ENCODE measurements at places on chromosomes 13 and 19.

DNA sequence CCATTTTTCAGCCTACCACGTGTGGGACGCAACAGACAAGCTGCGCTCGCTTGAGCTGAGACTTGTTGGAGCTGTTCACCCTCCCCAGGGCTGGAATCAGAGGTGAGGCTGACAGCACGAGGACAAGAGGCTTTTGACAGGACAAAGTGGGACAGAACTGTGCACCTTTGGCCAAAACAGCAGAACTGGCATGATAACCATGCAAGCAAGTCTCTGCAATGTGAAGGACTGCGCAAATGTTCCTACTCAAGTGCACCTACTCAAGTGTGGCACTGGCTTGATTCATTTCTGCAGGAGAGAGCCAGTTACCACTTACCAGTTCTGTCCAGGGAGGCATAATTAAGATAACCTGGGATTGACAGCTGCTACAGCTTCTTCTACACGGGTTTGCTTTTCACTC lies 62.2 kb upstream of the TM9SF2 start:
- DNase-seq = no peak

DNA sequence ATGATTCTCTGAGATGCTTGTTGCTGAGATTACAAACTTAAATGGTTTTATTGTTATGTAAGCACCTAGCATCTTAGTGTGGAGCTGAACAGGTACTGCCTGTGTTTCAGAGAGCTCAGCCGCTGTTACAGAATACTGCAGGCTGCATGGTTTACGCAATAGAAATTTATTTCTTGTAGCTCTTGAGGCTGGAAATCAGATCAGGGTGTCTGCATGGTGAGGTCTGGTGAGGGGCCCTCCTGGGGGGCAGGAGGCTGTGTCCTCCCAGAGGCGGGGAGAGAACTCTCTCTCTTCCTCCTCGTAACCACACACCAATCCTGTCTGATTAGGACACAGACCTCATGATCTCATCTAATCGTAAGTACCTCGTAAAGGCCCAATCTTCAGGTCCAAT lies 13.1 kb downstream of the ATP11A start:
- no peak for DNase-seq

- DNase-seq = no peak
Measured at GRCh38 chr19:17946965-17947784, 14.4 kb downstream of the CCDC124 start.

DNA sequence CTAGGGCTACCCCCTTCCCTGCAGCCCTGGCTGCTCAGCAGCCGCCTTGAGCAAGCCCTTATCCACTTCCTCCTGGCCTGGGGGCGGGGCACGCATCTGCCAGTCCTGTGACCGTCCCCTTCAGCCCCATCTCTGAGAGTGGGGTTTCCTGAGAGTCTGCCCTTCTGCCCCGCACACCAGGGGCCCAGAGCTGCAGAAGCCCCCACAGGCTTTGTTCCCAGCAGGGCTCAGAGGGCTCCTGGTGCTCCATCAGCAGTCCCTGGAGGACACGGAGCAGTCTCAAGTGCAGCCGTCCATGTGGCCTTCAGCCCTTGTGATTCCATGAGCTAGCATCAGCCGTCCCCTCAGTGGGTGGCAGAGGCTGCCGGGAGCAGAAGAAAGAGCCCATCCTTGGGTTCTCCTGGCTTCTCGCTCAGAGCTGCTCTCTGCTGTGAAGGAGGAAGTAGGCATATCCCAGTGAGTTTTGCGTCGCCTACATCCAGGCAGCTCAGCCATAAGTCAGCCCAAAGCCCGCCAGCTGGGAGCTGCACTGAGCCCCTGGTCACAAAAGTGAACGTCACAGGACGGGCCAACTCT lies 16.3 kb downstream of the MYO9B start:
- DNase-seq = no peak

- DNase-seq = no peak
Measured at GRCh38 chr13:77222909-77223308, 104.0 kb downstream of the MYCBP2 start.

DNA sequence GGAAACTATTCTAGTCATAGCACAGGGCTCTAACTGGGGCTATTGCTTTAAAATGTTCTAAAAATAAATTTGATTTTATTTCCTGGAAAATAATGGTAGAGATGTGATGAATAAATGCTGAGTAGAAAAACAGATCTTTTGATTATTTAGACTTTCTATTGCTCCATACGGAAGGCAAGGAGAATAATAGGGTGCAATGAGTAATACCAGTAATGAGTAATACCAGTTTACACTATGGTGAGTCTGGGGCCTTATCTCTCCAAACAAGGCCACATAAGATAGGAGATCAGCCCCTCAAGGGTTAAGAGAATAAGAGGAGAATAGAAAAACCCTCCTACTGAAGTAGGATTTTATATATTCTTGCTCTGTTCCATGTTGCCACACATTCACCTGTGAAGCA lies 390.4 kb downstream of the KLF5 start:
- no peak for DNase-seq

GRCh38 chr19:3619631-3620012 lies 7.0 kb downstream of the CACTIN start:
- DNase-seq = no peak

- no peak for DNase-seq
Measured at GRCh38 chr13:56736966-56737365, 403.8 kb upstream of the PRR20A start.

DNA sequence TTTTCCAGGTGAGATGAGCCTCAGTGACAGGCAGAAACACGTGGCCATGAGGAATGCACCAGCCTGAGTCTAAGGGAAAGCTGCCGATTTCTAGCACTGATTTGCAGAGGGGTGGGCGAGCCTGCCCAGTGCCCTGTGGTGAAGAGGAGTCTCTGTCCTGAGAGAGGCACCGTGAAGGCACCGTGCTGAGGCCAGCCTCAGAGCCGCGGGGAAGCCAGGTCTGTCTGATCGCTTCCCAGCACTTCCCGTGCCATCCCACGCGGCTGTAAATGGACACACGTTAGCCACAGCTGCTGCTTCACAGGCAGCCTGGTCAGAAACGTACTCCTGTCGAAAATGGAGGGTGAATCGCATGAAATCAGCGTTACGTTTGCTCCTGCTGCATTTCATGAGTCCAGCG lies 79.8 kb downstream of the ATP11A start:
- DNase-seq = no peak

DNA sequence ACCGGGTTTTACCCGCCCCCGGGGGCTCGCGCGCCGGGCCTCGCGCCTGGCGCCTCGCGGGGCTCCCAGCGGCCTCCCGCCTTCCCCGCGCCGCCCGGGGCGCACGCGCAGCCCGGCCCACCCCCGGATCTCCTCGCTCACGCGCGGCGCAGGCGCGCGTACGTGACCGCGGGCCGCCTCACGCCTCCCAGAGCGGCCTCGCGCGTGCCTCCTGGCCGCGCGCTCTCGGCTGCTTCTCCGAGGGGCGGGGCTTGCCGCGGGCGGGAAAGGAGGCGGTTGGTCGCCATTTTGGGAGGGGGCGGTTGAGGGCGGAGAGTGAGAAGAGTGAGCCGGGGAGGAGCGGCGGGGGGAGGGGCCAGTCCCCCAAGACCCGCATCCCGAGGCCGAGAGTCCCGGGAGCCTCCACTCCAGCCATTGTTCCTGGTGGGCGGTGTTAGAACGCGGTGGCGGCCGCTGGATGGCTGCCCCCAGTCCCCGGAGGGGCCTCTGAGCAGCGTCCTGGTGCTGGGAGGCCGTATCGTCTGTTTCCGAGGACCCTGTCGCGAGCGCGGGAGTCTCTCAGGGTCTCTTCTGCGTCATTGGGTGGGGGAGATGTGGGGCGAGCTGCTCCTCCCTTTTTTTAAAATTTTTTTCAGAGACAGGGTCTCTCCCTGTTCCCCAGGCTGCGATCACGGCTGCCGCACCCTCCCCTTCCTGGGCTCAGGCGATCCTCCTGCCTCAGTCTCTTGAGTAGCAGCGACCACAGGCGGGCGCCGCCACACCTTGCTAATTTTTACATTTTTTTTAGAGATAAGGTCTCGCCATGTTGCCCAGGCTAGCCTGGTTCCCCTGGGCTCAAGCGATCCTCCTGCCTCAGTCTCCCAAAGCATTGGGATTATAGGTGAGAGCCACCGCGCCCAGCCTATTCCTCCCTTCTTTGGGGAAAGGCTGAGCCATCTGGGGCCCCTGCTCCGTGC lies at the start of gene ZNF541:
ZNF541 (minus strand) TSS at position 78 of the 956 bp plus-strand sequence. CDS start 17,292 bp downstream, outside the sequence.
- peak; percentile 83 for DNase-seq

GRCh38 chr19:12885749-12886650 lies 1.0 kb downstream of the KLF1 start:
- DNase-seq = no peak

DNA sequence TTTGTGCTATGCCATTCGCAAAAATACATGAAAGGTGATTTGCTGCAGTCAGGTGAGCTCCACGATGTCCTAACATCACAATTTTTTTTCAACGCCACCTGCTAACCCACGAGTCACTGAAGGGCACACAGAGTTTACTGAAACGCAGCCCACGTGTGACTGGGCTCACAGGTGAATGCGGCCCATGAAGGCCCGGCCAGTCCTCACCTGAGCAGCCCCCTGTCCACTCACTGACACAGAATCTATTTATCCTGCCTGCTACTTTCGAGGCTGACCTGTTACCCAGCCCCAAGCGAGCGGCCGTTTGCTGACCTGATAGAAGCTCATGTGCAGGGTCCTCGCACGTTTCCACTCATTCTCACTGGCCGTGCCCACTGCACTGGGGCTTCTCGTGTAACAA lies 121.9 kb upstream of the SOX1 start:
- DNase-seq = no peak

DNA sequence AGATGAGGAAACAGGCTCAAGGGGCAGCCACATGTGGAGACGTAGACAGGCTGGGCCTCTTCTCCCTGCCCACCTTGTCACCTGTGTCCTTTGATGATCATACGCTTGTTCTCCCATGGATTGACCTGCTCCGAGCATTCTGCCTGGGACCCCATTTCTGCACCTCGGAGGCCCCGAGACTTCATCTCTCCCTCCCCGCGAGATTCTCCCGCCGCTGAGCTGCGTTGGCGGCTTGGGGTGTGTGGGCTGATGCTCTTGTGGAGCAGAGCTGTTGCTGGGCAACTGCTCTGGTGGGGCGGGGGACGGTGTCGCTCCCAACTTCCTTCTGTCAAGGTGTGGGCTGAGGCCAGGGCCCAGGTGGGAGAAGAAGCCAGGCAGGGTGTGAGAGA lies 22.1 kb downstream of the MAST3 start:
- DNase-seq = peak; percentile 69

DNA sequence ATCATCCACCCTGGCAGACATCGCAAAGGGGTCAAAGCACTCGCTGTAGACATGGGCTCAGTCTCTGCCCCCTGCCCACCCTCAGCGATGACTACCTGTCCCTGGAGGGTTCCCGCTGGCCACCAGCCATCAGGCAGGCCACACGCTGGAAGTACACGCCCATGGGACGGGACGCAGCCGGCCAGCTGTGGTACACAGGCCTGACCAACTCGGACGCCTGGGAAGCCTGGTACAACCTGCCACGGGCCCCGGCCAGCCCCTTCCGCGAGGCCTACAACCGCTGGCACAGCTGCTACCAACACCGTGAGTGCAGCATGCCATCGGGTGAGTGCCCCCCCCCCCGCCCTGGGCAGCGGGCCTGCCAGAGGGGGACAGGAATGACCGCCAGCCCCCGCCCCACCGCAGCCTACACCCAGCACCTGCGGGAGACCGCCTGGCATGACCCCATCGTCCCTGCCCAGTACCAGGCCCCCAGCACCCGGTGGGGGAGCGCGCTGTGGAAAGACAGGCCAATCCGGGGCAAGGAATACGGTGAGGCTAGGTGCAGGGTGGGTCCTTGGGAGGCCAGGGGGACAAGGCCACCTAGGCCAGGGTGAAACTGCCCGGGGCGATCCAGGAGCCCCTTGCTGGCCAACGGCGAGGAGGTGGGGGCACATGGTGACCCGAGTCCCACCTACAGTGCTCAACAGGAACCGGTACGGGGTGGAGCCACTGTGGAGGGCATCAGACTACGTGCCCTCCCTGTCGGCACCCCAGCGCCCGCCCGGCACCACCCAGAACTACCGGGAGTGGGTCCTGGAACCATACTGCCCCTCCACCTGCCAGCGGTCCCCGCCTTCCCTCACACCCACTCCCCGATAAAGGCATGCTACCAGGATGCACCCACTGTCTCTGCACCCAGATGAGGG lies 4.4 kb downstream of the TEKTIP1 start:
- DNase-seq = no peak

GRCh38 chr13:45055902-45056648 lies 64.2 kb upstream of the GTF2F2 start:
- no peak for DNase-seq

- DNase-seq = no peak
Measured at GRCh38 chr13:49533591-49534269, 38.0 kb downstream of the PHF11 start.

GRCh38 chr13:79538757-79539156 lies 57.8 kb downstream of the NDFIP2 start:
- no peak for DNase-seq

DNA sequence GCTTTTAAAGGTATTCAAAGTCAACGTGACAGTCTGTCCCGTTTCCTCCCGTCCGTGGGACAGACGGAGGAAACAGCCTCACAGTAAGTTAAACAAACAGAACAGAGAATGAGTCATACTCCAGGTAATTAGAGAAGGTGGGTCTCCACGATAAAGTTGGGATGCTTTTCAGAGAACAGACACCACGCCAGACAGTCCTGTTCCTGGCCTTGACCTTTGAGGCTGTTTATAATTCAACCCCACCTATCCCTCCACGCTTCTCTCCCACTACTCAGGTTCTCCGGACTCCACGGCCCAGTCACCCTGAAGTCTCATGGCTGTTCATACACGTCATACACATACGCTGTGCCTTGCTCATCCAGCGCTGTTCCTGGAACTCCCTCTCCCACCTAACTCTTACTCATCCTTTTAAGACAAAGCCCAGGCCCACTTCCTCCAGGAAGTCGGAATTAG lies 42.5 kb downstream of the ARHGEF18 start:
- no peak for DNase-seq

DNA sequence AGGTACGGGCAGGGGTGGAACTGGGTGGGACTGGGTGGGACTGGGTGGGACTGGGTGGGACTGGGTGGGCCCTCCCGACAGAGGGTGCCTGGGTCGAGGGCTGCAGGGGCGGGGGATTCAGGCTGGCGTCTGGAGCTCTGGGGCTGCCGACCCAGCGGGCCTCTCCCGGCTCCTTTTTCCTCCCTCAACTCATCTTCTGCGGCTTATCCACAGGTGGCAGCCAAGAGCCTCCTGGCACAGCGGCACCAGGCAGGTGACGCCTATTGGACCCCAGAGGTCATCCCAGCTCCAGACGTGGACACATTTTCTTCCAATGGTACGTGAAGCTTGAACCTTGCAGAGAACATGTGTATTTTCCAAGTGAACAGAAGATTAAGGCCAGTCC lies 533 bp downstream of the ZNF544 start:
- DNase-seq = peak; percentile 6

DNA sequence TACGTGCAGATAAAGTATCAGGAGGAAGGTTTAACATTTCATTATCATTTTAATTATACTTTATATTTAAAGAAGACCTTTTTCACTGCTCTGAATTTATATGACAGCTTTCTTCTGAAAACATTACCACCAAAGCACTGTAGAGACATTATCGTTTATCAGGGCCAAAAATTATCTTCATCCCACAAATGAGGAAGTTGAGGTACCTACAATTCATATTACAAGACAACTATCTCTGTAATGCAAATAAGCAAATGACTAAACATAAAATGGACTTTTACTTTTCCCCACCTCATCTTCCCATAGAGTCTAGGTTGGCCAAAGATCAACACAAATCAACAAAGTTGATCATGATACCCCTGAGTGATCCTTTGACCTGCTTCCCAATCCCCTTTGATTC lies 30.9 kb upstream of the SMAD9 start:
- no peak for DNase-seq
